PC-9 (cell line): ENCODE measurements at places on chromosomes 6 and 20.

DNA sequence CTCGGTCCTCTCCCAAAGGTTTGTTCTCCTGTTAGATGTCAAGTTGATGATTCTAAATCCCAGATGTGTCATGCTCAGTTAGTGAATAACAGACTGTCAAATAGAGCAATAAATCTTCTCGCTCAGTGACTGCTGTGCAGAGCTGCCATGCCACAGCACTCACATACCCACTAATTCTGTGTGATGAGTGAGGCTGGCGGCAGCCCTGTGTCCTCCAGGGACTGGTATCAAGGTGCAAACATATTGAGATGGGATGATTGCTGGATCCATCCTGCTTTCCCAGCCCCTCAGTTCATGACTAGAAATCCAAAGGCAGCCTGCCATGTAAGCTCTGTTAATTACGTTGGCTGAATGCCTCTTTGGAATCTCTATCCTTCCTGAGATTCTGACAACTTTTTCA lies 103.9 kb downstream of the OLIG3 start:
- DNase-seq: no peak

GRCh38 chr20:42267793-42268384 lies 649.7 kb upstream of the CHD6 start:
- peak; percentile 15 for DNase-seq

DNA sequence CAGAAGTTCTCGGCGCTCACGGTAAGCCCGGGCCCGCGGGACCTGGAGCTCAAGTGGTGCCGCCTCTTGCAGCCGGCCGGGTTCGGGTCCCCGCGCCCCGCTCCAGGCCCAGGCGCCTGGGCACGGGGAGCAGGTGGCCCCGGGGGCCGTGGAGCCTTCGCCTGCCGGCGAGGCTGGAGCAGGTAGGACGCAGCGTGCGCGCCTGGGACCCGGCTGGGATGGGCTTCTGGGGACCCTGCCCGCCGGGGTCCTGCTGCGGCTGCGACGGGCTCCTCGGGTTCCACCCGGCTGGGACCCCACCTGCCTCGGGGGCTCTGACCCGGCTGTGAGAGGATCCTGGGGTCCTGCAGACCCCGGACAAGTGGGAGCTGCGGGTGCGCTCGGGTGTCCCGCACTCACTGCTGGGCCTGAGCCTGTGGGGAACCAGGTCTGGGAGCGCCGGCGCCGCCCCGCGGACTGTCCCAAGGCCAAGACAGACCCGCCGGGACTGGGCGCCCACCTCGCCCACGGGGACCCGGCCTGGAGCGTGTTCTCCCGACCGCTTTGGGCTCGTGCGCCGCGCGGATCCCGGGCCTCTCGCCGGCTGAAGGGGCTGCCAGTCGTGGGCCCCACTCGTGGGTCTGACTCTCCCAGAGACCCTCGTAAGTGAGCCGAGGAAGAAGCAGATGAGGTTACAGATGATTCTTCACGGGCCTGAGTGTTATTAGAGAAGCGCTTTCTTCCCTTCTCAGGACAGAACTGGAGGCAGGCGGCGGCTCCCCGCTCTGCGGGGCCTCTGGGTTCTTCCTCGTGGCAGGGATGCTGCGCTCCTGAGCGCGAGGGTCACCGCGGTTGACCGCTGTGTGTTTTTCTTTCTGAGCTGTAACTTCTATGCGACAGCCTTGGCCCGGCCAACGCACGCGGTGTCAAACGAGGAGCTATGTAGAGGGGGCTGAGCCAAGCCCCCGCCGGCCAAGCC lies 729 bp downstream of the SMOC2 start:
- DNase-seq: no peak

GRCh38 chr6:98039443-98039842 lies 756.4 kb upstream of the MMS22L start:
- no peak for DNase-seq

GRCh38 chr6:157186785-157187181 lies 136.5 kb downstream of the TMEM242 start:
- no peak for DNase-seq

DNA sequence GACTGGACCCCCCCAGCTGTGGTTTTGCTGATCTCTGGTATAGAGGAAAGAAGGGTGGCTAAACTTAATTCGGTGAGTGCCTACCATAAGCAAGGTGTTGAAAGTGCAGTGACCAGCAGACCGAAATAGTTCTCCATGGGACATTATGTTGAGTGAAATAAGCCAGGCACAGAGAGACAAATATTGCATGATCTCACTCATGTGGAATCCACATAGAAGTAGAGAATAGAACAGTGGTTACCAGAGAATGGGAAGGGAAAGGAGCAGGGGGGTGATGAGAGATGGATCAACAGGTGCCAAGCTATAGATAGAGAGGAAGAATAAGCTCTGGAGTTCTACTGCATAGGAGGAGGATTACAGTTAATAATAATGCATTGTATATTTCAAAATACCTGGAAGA lies 9.7 kb upstream of the GCNT2 start:
- no peak for DNase-seq

DNA sequence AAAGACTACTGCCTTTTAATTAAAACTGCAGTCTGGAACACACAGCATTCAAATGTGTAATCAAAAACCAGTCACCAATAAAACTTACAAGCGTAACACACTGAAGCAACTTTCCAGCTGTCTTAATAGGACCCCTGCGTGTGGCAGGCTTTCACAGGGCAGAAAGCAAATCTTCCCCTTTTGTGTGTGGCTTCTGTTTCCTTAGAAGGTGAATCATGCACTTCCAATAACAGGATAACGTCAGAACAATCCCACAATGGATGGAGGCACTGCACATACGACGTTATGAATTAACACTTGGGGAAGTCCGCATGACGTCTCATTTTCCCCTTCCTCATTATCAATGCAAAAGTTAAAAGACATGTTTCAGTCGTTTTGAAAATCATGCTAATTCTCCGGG lies 44.8 kb downstream of the INSM1 start:
- DNase-seq: no peak

GRCh38 chr6:156781861-156782631 lies 4.9 kb downstream of the ARID1B start:
- no peak for DNase-seq

DNA sequence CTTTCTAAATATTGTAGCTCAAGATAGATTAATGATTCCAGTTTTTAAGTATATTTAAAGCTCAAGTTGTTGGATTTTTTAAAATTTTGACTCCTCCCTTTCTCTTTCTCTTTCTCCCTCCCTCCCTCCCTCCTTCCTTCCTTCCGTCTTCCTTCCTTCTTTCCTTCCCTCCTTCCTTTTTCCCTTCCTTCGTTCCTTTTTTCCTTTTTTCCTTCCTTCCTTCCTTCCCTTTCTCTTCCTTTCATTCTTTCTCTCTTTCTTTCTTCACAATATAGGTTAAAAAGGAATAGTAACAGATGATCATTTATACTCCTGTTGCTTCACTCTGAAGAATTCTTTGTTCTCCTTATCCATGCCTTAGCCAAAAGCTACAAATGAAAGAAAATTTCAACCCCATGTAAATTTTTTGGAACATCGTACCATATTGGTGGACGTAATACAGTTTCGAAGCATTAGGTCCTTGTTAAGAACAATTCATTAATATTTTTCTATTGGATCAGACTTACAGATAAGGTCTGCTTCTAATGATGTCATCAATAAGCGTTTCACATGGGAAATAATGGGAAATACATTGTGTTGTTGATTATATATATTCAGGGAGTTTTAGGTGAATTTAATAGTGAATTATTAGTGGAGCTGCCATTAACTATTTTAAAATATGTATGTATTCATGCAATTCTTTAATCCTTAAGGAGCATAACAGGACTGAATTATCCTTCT lies 139.6 kb upstream of the SLC35B3 start:
- no peak for DNase-seq

GRCh38 chr6:71886184-71887005 lies at the start of gene RIMS1:
TSS of gene RIMS1 (plus strand) at chr6:71886550. CDS start at chr6:71887024, 474 bp downstream.
- no peak for DNase-seq

DNA sequence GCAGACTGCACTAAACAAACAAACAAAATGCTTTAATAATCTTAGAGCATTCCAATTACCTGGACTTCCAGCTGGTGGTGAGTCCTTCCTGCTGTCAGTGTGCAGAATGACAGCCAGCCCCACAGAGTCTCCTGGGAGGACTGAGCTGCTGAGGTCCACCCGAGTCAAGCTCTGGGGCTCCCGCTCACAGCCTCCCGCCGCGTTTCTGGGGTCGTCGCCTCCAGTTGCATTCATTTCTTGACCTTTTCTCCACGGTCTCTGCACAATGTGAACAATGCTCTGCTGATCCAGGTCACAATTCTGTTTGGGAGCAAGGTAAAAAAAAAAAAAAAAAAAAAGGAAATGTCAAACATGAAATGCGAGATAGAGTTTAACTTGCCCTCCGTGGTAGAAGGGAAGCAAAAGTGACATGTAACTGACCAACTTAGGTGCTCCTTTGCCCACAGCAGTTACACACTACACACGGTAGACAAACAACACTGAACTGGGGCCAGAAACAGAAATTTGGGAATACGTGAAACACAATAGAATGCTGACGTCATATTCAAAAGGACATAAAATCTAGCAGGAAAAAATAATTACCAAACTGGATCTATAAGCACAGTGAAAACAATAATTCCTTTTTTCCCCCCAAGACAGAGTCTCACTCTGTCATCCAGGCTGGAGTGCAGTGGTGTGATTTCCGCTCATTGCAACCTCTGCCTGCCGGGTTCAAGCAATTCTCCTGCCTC lies 464.9 kb downstream of the PRKN start:
- DNase-seq: no peak

- DNase-seq: no peak
Measured at GRCh38 chr6:70380252-70380651, 33.1 kb upstream of the FAM135A start.

GRCh38 chr20:12435268-12435667 lies 517.6 kb downstream of the BTBD3 start:
- no peak for DNase-seq

DNA sequence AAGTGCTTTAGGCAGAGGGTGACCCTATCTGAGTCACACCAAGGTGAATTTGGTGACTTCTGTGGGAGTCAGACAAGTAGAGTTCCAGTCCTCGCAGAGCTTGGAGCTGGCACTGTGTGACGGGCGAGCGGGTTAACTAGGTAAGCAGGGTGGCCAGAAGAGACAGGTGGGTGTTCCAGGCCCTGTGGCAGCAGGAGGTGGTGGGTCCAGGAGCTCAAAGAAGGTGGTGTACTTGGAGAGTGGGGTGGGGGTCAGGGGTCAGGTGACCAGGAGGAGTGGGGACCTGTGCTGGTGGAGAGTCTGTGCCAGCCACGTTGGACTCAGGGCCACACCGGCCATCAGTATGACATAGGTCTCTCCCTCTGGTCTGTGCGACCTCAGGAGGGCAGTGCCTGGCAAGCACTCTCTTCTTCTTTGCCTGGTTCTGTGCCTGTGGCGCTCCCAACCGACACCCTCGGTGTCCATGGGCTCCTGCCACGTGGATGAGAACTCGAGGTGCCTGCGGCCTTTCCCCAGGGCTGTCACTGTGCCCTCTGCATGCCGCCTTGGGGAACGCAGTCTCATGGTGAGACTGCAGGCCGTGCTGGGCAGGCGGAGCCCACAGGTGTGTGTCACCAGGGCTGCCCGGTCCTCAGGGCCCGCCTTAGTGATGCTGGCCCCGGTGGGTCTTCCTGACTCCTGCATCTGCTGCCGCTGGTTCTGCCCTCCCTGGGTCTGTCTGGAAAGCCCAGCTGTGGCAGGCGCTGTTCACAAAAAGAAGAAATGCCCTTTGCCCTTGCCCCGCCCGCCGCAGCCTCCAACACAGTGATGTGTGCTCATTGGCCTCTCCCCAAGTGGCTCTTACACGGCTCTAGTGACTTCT lies 1.6 kb downstream of the MRGBP start:
- no peak for DNase-seq

DNA sequence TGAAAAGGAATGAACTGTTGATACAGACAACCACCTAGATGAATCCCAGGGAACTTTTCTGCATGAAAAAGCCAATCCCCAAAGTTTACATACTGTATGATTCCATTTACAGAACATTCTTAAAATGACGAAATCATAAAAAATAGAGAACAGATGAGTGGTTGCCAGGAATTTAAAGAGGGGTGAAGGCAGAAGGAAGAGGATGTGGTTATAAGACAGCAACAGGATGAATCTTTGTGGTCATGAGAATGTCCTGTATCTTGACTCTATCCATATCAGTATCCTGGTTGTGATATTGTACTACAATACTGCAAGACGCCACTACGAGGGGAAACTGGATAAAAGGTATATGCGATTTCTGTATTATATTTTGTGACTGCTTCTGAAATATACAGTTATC lies 70.1 kb upstream of the EMILIN3 start:
- no peak for DNase-seq

GRCh38 chr6:2247664-2248063 lies 2.3 kb upstream of the GMDS start:
- DNase-seq: no peak

DNA sequence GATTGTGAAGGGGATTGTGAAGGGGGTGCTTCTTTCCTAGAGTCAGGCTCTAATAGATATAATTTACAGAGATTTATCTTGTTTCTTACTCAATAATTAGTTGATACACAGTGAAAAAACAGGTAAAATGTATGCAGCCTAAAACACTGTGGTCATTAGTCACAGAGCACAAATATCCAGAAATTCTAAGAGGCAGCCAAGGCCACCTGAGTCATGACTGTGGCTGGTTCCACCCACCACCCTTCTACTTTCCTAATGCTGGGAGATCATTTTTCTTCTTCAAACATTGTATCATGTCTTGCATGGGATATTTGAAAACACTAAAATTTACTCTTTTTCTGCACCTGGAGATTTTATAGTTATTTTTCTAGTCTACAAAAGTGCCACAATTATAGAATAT lies 181.6 kb downstream of the OTOR start:
- no peak for DNase-seq

- peak; percentile 62 for DNase-seq
Measured at GRCh38 chr6:27791182-27791943, 120.8 kb downstream of the OR2B2 start.

- DNase-seq: peak; percentile 3
Measured at GRCh38 chr6:165049362-165049761, 260.0 kb downstream of the C6orf118 start.

DNA sequence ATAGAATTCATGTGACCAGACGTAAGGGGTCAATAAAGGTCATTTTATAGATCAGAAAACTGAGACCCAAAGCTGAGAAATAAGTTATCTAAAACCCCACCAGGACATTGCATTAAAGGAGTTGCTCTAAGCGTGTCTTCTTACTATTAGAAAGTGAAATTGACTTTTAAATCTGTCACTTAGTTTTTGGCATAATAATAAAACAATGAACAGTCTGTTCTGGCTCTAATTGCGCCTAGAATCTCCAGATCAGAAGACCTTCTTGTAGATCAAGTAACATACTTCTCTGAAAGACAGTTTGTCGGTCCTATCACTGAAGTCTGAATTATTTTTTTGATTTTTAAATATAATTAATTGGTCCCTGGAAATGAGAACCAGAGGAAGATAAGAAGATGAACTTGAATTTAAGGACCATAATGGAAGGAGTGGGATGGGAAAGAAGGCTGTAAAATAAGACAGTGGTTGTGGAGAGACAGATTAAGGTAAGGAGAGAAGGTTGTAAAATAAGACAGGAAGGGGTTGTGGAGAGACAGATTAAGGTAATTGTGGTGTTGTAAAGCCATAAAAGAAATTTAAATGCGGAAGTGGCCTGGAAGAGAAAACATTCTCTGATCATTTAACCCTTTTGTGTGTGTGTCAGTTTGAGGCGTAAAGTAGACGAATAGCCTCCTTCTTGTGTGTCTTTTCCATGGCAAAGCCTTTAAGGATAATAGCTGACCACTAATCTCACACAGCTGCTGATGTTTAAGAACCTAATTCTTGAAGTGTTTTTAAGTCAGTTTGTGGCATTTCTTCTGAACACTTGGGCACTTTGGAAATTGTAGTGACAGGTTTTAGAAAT lies 20.1 kb downstream of the TOP1 start:
- DNase-seq: no peak

- no peak for DNase-seq
Measured at GRCh38 chr20:8076306-8077136, 55.5 kb upstream of the PLCB1 start.
